Left cardiac atrium (tissue), 4 donors: ENCODE measurements at places on chromosomes 12 and 14. TPM values are rescaled to one million over a fixed set of nuclear protein-coding genes. Genes with fewer than 3 reads are reported as not detected.

GRCh38 chr14:98877065-98877464 lies 394.9 kb downstream of the BCL11B start:
- no peak for DNase-seq

- DNase-seq: no peak
Observed at GRCh38 chr14:71491931-71492330, 440.3 kb upstream of the RGS6 start.

DNA sequence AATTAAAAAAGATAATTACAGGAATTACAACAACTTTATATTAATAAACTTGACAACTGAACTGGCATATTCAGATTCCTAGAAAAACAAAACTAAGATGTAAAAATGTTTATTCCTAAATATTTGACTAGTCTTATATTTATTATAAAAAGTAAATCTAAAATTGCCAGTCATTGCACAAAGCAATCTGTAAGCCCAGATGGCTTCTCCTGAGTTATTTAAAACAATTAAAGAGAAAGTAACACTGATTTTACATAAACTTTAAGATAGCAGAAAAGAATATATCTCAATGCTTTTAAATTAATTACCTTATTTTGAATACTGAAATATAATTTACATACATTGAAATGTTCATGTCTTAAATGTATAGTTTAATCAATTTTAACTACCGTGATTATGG lies 434.1 kb upstream of the RPL10L start:
- DNase-seq: no peak

DNA sequence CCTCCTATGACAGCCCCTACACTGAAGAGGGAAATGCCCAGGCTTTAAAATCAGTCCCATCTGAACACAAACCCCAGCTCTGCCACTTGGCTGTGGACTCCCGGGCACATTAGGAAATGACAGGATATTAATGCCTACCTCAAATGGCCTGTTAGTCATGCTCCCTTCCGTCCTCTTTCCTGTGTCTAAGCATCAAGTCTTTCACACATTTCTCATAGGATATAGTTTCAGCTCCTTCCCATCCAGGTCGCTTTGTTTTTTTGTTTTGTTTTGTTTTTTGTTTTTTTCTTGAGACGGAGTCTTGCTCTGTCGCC lies 16.1 kb downstream of the PLEK2 start:
- DNase-seq: no peak

The NPFF gene
- total RNA-seq: not detected

The KRT85 gene
- total RNA-seq: not detected
